Head of caudate nucleus (tissue), 42 donors: ENCODE measurements at places on chromosomes 1 and 21.
A peak's percentile ranks its signal among the peaks of the same experiment; 100 is the strongest.

DNA sequence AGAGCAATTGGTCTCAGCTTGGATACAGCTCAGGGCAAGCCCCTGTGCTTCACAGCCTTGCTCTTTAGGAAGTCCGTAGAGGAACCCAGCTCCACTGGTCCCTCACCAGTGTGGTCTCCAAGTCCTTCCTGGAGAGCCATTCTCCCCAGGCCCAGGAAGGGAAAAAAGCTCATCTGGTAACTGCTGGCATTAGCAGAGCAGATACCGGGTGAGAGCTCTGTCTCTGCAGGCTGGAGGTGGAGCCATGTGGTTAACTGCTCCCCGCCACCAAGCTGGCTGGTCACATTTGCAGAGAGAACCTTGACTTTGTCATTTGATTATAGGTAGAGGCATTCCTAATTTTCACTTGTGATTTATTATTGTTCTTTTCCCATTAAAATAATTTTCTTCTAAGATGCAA lies 169.6 kb downstream of the ROR1 start:
- no peak for DNase-seq

DNA sequence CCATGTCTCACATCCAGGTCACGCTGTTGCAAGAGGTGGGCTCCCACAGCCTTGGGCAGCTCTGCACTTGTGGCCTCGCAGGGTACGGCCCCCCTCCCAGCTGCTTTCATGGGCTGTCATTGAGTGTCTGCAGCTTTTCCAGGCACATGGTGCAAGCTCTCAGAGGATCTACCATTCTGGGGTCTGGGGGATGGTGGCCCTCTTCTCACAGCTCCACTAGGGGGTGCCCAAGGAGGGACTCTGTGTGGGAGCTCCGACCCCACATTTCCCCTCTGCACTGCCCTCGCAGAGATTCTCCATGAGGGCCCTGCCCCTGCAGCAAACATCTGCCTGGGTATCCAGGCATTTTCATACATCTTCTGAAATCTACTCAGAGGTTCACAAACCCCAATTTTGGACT lies 219.4 kb downstream of the LRRC7 start:
- DNase-seq, result no peak

GRCh38 chr1:159510229-159510541 lies 25.6 kb downstream of the OR10J5 start:
- DNase-seq, result no peak

DNA sequence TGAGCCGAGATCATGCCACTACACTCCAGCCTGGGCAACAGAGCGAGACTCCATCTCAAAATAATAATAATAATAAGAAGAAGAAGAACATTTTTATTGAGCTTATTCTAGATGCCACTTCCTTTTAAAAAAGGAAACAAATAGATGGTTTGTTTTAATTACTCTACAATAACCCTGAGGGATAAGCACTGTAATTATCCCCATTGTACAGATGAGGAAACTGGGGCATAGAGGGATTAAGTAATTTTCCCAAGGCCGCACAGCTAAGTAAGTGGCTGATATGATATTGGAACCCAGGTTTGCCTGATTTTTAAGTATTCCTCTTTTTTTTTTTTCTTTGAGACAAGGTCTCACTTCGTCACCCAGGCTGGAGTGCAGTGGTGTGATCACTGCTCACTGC lies 58.5 kb upstream of the LRIG2 start:
- DNase-seq, result no peak

DNA sequence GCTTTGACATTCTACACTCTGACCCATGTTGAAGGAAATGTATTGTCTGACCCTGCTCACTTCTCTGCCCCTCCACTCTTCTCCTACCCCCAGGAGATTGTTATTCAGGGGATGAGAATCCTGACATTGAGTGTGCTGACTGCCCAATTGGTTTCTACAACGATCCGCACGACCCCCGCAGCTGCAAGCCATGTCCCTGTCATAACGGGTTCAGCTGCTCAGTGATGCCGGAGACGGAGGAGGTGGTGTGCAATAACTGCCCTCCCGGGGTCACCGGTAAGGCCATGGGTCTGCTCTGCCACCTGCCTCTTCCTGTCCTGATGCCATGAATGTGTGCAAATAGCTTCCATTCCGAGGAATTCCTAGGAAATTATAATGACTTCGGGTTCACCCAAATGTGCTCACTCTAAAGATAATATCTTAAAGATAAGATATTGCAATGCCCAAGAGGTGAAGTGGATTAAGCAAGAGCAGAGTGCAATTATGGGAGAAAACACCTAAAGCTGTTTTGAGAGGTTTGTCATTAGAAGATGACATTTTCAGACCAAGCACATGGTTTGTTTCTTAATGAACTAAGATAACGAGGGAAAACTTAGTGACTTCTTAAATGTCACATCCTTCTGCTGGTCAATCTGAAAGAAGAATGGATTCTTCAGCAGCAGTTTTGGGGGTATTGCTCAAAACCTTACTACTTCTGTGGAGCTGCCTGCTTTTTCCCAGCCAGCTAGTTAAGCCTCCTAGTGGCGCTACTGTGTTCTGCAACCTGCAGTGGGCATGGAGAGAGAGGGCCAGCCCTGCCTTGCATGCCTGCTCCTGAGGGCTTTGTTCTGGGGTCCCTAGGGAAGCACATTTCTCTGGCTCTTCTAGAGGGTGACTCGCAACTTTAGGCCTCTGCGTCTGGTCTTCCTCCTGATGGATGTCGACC lies 41.6 kb downstream of the LAMC2 start:
- peak; percentile 41 for DNase-seq

GRCh38 chr1:100441651-100442050 lies 89.3 kb downstream of the CDC14A start:
- DNase-seq, result no peak

DNA sequence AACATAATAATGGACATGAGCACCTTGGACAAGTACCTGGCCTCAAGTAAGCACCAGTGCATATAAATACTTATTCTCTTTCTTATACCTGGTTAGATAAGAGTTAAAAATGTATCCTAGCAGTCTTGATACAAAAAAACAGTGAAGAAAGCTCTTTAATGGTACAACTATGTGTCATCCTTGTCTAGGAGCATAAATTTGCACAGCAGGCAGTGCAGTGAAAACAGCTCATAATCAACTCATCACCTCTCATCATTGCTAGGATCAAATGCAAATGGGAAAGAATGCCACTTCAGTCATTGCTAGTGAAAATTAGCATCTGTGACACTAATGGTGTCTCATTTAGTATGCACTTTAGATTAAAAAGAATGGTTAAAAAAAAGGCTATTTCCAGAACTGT lies 7.6 kb downstream of the SAMSN1 start:
- DNase-seq, result no peak

DNA sequence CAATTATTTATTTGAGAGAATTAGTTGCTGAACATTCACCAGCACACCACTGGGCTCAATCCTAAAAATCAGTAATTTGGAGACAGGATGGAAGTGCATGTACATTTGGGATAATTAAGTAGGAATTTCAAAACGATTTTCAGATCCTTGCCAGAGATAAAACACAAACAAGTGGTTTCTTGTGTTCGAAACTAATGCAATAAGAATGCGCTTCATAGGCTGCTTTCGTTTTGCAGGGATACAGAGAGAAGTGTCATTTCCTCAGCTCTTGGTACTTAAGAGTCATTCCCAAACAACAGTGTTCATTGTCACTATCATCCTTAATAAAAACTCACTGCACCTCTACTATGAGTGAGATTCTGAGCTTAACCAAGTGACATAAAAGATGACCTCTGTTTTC lies 20.6 kb upstream of the USP24 start:
- DNase-seq, result no peak

GRCh38 chr1:20928146-20928545 lies 141.0 kb upstream of the HP1BP3 start:
- no peak for DNase-seq

- no peak for DNase-seq
Measured at GRCh38 chr1:21384620-21385019, 55.3 kb upstream of the NBPF3 start.

GRCh38 chr1:23742670-23743286 lies 493 bp upstream of the ELOA start:
- DNase-seq, result peak; percentile 9

- no peak for DNase-seq
Measured at GRCh38 chr21:34988625-34989024, 60.5 kb downstream of the RUNX1 start.

GRCh38 chr1:228006034-228006785 lies 588 bp upstream of the WNT3A start:
- no peak for DNase-seq

- DNase-seq, result no peak
Measured at GRCh38 chr1:169321539-169321938, 46.1 kb downstream of the NME7 start.

GRCh38 chr1:179935909-179936496 lies 18.6 kb upstream of the CEP350 start:
- DNase-seq, result no peak
